HFFc6 (cell line): ENCODE measurements at places on chromosomes 13 and 19. TPM values are rescaled to one million over a fixed set of nuclear protein-coding genes. Genes with fewer than 3 reads are reported as not detected.

Gene ZNF491
- total RNA-seq: 1.3 and 2.4 TPM in 2 replicates

Gene SPPL2B
- 33.5 to 39.6 TPM (median 39.3 TPM) in 3 replicates for total RNA-seq

Gene TMEM145
- total RNA-seq: 0.24 to 0.53 TPM (median 0.34 TPM) in 3 replicates

Gene ANKRD24
- total RNA-seq: 0.16 to 0.81 TPM (median 0.69 TPM) in 3 replicates

Gene CBY2
- total RNA-seq: not detected in 3 replicates

Gene UBE2L5
- 0.18 TPM in 1 of 2 replicates, not detected in the other for total RNA-seq

Gene SAMD4B
- total RNA-seq: 127 to 133 TPM (median 129 TPM) in 3 replicates

Gene NKPD1
- total RNA-seq: not detected in 3 replicates

Gene SHANK1
- 7.2 to 16.7 TPM (median 8.2 TPM) in 3 replicates for total RNA-seq

Gene RASIP1
- total RNA-seq: not detected in 3 replicates

Gene ZNF329
- 8.2 to 9.2 TPM (median 8.3 TPM) in 3 replicates for total RNA-seq

Gene KCNK6
- total RNA-seq: 2.8 to 8.7 TPM (median 6.8 TPM) in 3 replicates

Gene EFNB2
- total RNA-seq: 7.3 and 30.2 TPM in 2 replicates

Gene CEBPA
- total RNA-seq: 0.13 to 0.18 TPM (median 0.14 TPM) in 3 replicates
